ENCODE measurements at places on chromosomes 11 and 22.
A peak's percentile ranks its signal among the peaks of the same experiment; 100 is the strongest.

DNA sequence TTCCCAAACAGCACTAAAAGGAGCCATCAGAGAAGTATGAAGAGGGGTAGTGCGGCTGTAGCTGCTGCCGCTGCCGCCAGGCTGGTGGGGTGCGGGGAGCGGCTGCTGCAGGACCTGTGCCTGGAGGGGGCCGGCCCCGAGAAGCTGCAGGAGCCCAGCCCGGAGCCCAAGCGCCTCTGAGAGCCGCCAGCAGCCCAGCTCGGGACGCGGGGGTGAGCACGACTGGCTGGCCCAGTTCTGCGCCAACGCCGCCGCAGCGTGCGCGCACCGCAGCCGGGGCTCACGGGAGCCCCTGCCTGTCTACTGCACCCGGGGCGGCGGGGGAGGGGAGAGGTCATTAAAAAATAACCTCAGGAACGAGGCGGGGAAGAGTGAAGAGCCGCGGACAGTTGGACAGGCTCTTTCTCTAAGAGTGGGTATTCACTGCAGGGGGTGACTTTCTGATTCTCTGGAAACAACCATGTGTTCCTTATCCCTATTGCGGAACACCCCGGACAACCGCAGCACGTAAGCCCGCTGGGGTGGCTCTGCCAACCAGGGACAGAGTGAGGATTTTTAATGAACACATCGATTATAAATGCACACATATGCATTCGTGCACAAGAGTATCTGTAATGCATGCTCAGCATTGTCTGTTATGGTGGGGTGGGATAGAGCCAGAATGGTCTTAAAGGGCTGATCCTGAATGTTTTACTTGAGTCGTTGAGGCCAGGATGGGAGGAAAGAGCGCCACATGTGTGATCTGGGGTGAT is 453 bp downstream of the GAS2 start:
- DNase-seq: no peak

- no peak for DNase-seq
These were observed 378.8 kb upstream of the ISX start for GRCh38 chr22:34687116-34687515.

DNA sequence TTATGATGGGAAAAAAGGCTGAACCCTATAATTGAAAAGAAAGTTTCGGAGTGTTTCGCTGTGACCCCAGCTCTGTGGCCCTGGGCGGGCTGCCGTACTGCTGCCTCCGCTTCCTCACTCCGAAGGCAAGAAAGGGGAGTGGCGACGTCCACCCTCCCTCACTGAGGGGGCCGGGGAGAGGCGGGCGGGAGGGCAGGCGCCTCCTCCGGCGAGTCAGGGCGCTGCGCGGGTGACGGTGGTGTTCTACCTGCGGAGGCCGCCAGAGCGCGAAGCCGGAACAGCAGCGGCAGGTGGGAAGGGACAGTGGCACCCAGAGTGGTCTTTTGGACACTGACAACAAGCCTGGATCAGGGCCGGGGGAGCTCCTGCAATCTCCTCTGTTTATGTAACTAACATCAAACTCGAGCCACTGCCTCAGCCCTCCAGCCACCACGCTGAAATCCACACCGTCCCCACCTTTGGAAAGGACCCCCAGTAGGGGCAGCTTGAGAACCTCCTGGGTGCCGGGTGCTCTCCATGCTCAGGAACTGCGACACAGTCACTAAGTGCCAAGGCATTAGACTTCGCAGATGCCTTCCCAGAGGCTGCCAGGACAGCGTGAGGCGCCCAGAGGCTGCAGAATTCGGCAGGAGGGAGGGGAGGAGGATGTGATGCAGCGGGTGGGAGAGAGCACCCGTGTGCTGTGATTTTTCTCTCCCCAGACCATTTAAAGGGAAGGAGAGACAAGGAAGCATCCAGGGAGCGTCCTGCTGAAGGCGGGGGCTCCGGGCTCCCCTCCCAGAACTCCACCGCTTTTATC is 25.5 kb downstream of the BID start:
- DNase-seq: no peak

DNA sequence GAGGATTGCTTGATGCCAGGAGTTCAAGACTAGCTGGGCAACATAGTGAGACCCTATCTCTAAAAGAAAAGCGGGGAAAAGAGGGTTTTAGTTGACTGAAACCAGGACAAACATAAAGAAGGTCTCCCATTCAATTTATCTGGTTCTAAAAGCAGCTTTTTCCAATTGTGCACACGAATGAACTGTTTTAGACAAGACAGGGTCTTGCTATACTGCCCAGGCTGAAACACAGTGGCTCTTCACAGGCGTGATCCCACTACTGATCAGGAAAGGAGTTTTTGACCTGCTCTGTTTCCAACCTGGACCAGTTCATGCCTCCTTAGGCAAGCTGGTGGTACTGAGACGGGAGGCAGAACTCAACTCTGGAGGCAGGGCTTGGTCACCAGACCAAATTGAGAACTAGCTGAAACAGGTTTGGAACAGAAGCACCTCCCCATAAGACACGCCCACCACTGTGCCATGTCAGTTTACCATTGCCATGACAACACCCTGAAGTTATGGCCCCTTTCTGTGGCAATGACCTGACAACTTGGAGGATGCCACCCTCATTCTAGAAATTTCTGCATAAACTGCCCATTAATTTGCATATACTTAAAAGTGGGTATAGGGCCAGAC is 2.8 kb upstream of the NUCB2 start:
- DNase-seq: peak; percentile 7

DNA sequence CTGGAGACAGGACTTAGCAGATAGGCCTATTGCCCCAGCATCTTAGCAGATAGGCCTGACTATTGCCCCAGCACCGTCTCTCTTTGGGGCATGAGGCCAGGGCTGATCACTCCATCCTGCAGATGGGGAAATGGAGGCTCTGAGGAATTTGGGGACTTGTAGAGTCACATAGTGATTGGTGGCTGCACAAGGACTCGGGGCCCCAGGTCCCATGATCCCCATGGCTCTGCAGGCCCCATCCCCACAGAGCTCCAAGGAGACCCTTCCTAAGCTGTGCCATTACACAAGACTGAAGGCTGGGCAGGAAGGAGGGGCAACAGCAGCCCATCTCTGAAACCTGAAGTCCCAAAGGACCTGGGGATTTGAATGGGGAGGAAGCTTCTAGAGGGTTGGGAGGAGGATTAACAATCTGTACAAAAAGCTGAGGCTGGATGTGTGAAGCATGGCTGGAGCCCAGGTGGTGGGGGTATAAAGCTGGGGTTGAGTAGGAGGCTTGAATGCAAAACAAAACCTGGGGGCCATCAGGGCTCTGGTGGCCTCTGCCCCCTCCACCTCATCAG is 1.6 kb downstream of the ARAP1 start:
- DNase-seq: no peak

DNA sequence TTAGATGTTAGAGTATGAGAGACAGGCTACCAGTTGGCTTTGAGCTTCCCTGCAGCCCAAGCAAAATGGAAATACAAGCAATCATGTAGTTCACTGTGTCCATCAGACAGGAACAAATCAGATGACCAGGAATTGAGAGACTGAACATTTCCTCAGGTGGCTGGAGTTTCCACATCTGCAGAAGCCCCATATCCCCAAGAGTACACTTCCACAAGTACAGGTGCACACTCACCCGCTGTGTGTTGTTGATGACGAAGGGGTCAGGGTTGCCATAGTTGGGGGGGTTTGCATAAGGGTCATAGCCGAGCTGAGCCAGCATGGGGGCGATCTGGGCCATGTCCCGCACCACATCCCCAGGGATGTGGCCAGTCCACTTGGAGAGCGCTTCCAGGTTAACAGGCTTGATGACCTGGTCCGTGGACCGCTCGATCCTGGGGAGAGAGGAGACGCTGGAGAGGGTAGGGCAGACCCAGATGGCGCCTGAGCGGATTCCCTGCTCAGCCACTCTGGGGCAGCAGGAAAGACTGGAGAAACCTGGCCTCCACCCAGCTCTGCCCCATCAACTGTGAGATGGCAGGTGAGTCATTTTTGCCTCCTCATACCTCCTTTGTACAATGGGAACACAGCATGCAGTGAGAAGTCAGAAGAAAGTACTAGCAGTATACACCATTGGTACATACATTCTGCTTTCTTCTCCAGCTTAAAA is 23.9 kb upstream of the TFIP11 start:
- no peak for DNase-seq

GRCh38 chr11:44978274-44978960 is 27.7 kb upstream of the TP53I11 start:
- no peak for DNase-seq

DNA sequence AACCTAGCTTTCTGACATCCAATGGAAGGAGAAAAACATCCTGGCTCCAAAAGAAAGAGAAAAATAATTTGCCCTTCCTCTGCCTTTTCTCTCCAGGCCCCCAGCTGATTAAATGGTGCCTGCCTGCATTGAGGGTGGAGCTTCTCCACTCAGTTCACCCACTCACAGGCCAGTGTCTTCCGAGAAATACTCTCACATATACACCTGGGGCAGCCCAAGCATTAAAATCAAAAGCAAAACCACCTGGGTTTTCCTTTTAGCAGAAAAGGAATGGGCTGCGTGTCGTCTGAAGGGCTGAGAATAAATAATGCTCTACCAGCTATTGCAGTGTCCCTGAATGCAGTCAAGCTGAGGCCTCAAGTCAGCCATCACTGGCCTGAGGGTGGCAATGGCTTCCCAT is 1143.8 kb upstream of the TENM4 start:
- peak; percentile 77 for DNase-seq

DNA sequence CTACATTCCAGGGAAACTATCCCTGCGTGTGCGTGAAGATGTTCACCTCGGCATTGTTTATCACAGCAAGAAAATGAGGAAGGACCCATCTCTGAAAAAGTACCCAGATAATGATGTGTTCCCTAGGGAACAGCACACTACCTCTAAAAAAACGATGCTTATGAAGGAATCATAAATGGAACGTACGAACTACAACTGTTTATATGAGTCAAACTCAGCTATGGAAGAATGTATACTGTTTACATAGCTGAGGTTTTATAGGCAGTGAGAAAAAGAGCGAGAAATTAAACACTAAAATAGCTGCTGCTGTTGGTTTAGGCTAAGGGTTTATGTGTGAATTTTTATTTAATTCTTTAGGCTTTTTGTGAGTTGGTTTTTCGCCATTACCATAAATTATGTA is 48.9 kb downstream of the APOL1 start:
- no peak for DNase-seq

- DNase-seq: peak; percentile 66
These were observed 93.8 kb upstream of the FGF3 start for GRCh38 chr11:69912911-69913451.

DNA sequence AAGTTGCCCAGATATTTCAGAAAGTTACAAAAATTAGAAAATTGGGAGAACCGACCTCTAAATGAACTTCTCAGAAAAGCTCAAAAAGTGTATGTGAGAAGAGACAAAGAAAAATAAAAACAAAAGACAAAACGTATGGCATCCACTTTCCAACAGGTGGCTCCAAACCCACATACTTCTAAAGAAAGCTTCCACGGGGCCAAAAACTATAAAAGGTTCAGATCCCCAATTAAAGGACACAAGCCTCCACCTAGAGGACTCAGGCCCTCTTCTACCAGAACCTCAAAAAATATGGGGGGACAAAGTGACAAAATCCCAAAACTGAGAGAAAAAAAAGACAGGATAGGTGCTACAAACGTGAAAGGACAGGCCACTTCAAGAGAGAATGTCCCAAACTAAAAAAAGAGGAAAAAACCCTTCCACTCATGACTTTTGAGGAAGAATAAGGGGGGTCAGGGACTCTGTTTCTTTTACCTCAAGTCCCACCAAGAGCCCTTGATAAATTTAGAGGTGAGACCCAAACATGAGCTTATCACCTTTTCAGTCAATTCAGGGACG is 8.8 kb downstream of the SCGB2A1 start:
- DNase-seq: peak; percentile 39

DNA sequence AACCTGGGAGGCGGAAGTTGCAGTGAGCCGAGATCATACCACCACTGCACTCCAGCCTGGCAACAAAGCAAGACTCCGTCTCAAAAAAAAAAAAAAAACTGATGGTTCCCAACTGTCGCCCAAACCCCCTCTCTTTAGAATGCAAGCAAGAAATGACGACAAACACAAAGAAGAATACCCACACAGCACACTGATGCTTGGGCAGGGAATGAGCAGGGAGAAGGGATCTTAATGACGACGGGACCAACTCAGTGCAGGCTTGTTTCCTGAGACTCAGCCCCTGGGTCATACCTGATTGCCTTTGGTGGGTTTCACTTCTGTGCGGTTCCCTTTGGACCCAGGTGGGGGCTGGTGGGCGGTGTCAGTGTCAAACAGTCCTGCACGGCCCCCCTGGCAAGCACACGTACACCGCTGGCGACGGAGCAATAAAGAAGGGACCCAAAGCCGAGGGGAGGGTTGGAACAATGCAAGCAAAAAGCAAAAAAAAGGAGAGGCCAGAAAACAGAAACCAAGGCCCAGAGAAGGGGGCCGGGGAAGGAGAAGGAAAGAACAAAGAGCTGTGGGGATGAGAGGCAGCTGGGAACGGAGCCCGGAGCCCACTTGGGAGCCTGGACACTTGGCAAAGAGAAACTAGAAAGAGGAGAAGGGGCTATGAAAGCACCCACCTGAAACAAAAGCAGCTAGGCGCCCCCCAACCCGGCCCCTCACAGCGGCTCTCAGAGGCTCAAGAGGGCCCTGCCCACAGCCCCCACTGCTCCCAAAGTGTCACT is 99.6 kb downstream of the CELSR1 start:
- no peak for DNase-seq

DNA sequence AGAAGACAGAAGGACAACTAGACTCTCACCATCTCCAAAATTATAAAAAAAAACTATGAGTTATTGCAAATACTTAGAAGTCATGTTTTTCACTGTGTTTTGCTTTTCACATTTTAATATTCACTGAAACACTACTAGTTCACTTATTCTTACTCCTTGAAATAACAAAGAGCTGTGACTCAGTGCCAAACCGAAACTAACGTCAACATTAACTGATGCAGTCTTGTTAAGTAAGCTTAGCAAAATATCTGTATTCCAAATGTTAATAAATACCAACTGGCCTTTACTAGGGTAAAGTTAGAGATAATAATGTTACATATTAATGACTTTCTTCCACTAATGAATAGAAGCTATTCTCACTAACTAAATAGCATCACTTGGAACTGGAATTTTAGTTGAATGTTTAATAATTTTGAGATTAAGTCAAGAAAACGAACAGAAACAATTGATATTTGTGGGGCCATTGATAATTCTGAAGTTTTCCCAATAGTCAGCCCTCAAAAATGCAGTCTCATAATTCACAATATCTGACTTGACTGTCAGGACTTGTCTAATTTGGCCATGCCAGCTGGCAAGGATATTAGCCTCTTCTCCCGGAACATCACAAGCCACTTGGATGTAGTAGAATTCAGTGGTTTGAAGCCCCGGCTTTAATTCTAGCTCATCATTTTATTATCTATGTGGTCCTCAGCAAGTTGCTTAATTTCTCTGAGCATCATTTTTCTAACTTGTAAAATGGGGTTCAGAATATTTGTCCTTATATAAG is 230.1 kb upstream of the DDI1 start:
- no peak for DNase-seq

- DNase-seq: no peak
These were observed 113.3 kb upstream of the FAT3 start for GRCh38 chr11:92111287-92111686.

- DNase-seq: no peak
These were observed 7.1 kb upstream of the EXT2 start for GRCh38 chr11:44088377-44088776.

- DNase-seq: no peak
These were observed 15.5 kb upstream of the ST3GAL4 start for GRCh38 chr11:126339863-126340434.

GRCh38 chr11:64181506-64182411 is 4.2 kb upstream of the STIP1 start:
- peak; percentile 96 for DNase-seq
